SJSA1 (cell line): ENCODE measurements at places on chromosomes 3 and 15. TPM values are rescaled to one million over a fixed set of nuclear protein-coding genes. Genes with fewer than 3 reads are reported as not detected.

GRCh38 chr3:152319831-152320617 lies 51.3 kb downstream of the MBNL1 start:
- H3K36me3 ChIP-seq: peaks cover 27% of the 10 kb centered on the region
- no peak for DNase-seq
- no peak overlapping the region for H3K4me3 ChIP-seq
- H3K27me3 ChIP-seq: no peaks in the 10 kb centered on the region
- peak overlapping the region; percentile 29; the same call in 1 of the 2 replicates for H3K27ac ChIP-seq
- peaks cover 53% of the 10 kb centered on the region for H3K4me1 ChIP-seq

DNA sequence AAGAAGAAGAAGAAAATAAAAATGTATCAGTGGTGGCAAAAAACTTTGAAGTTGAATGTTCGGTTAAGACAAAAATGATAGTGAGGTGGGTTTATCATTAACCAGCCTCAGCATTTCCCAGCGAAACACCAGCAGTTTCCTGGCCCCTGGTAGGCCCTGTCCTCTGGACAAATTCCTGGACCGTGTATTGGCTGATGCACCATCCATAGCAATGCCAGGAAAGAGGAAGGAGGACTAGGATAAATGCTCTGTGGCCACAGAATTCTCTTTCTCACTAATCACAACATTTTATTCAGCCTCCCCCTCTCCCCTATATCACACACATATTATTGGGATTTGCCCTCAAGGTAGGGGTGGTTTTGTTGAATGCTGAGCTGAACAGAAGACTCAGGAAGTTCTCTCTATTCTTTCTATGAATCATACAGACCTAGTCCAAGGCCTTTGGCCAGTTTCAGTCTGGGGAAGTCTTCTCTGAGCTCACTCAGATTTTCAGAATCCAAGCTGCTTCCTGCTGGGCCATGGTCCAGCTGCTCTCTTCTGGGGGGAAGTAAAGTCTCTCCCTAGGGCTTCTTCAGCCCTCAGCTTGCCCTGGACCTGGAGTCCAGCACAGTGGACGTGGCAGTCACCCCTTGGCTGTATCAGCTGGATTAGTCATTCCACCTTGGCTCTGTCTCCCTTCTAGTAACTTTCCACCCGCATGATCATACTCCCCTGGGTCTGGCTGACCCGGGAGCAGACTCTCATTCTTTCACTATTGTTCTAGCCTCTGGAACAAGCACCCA lies 27.6 kb downstream of the SLC28A1 start:
- H3K4me3 ChIP-seq: no peak overlapping the region
- H3K27me3 ChIP-seq: no peaks in the 10 kb centered on the region
- peaks cover 14% of the 10 kb centered on the region for H3K4me1 ChIP-seq
- H3K27ac ChIP-seq: peak overlapping the region; percentile 76
- DNase-seq: peak; percentile 71

- no peak for DNase-seq
- H3K4me3 ChIP-seq: no peak overlapping the region
- H3K4me1 ChIP-seq: peaks cover 52% of the 10 kb centered on the region
- no peaks in the 10 kb centered on the region for H3K27me3 ChIP-seq
- H3K36me3 ChIP-seq: peaks cover 40% of the 10 kb centered on the region
Measured at GRCh38 chr3:129553719-129554118, 10.7 kb downstream of the H1-8 start.

- no peaks in the 10 kb centered on the region for H3K27me3 ChIP-seq
- H3K36me3 ChIP-seq: peaks cover 81% of the 10 kb centered on the region
- no peak overlapping the region for H3K27ac ChIP-seq
- no peaks in the 10 kb centered on the region for H3K4me1 ChIP-seq
- no peak overlapping the region for H3K4me3 ChIP-seq
Measured at GRCh38 chr3:184143327-184143726, 8.2 kb downstream of the EIF2B5 start.

DNA sequence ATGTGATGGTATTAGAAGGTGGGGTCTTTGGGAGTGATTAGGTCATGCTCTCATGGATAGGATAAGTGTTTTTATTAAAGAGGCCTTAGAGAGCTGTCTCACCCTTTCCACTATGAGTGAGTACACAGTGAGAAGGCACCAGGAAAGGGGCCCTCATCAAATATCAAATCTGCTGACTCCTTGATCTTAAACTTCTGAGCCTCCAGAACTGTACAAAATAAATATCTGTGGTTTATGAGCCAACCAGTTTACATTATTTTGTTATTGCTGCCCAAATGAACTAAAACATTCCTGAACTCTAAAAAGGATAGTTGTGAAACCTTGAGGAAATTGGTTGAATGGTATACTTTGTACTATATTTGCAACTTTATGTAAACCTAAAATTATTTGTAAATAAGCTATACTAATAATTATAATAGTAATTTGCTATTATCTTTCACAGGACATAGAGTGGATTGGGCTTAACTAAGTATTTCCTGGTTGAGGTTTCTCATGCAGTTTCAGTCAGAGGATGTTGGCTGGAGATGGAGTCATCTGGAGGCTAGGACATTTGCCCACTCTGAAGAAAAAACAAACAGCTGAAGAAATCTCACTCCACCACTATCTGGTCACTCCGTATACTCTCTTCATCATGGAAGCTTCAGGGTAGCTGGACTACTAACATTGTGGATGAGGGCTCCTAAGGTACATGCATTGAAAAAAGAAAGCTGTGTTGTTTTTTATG lies 1068.6 kb upstream of the CADM2 start:
- no peaks in the 10 kb centered on the region for H3K36me3 ChIP-seq
- H3K4me1 ChIP-seq: no peaks in the 10 kb centered on the region
- H3K27ac ChIP-seq: no peak overlapping the region
- H3K4me3 ChIP-seq: no peak overlapping the region

DNA sequence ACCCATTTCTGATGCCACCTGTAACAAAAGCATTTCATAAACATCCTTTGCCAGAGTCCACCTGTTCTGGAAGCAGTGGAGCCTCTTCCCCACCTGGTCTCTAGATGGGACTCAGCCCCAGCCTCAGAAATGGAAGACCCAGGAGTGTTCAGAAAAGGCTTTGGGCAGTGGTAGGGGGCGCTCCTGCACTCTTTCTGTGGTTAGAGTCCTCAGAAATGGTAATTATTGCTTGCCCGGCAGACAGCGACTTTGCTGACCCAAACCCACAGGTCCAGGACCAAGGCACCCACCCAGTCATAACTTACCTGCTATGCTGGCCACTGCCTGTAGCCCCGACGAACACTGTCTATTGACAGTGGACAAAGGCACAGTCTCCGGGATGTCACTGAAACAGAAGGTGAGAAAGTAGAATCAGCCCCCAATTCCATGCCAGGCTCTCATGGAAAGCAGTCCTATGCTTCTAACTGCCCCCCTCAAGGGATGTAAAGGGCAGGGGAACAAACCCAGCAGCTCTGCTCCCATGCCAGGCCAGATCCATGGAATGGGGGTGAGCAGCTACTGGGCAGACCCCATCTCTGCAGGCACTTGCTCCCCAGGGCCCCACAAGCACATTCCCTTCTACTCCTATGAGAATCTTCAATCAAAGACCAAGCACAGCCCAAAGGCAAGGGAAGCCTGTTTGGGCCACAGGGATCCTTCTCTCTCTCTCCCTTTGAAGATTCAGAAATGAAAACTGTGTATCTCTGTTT lies 5.1 kb downstream of the ACAA1 start:
- no peak overlapping the region for H3K4me3 ChIP-seq
- H3K36me3 ChIP-seq: peaks cover 67% of the 10 kb centered on the region
- H3K27me3 ChIP-seq: no peaks in the 10 kb centered on the region

DNA sequence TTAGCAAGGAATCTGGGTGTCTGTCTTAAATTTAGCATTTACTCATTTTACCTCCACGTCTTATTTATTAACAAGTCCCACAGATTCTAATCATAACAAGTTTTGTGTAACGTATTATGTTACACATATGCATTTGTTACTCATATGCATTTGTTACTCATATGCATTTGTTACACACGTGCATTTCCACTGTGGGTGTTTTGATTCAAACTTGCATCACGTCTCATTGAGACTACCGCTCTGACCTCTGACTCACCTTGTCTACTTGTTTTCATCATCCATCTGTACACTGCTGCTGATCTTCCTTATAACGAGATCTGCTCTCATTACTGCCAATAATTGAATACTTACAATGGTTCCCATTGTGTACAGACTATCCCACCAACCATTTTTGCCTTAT lies 1141.4 kb downstream of the TBL1XR1 start:
- no peaks in the 10 kb centered on the region for H3K27me3 ChIP-seq
- no peak overlapping the region for H3K27ac ChIP-seq
- no peaks in the 10 kb centered on the region for H3K36me3 ChIP-seq
- no peak overlapping the region for H3K4me3 ChIP-seq
- no peaks in the 10 kb centered on the region for H3K4me1 ChIP-seq

The PLA2G4B gene
- total RNA-seq: 2.2 and 2.7 TPM in 2 replicates

The LXN gene
- total RNA-seq: not detected in 2 replicates

The CTXN2 gene
- not detected in 2 replicates for total RNA-seq

The SPESP1 gene
- total RNA-seq: not detected in 2 replicates

The ATP10A gene
- 18.1 and 31.3 TPM in 2 replicates for total RNA-seq

The NEK10 gene
- total RNA-seq: 1.8 and 1.9 TPM in 2 replicates
